Fibroblast of pulmonary artery (primary cell): ENCODE measurements at places on chromosomes 6 and 20.
A peak's percentile ranks its signal among the peaks of the same experiment; 100 is the strongest.

- DNase-seq: no peak
These were observed 14.6 kb upstream of the GPR63 start for GRCh38 chr6:96851858-96852257.

- peak; percentile 33 for DNase-seq
These were observed 19.5 kb upstream of the SIRT5 start for GRCh38 chr6:13554929-13555333.

DNA sequence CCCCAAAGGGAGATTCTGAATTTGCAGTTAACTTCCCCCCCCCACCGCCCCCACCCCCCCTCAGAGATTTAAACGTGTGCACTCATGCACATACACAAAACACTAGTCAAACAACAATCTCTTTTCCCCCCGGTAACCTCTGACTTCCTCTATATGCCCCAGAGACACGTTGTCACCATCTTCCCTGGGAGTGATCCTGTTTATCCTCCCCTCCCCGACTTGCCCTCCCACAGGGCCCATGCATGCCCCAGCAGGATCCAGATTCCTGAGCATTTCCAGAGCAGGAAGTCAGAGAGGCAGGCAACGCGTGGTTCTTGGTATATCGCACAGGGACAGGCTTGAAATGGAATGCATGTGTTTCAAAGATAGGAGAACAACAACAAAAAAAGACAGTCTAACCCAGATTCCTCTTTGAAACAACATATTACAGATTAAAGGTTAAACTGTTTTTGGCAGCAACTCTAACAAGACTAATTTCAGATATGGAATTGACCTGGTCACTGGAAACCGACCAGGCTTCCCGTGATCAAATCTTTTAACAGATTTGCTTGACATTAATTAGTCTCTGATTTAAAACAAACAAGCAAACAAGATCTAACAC lies 1.3 kb downstream of the BLCAP start:
- DNase-seq: peak; percentile 60

DNA sequence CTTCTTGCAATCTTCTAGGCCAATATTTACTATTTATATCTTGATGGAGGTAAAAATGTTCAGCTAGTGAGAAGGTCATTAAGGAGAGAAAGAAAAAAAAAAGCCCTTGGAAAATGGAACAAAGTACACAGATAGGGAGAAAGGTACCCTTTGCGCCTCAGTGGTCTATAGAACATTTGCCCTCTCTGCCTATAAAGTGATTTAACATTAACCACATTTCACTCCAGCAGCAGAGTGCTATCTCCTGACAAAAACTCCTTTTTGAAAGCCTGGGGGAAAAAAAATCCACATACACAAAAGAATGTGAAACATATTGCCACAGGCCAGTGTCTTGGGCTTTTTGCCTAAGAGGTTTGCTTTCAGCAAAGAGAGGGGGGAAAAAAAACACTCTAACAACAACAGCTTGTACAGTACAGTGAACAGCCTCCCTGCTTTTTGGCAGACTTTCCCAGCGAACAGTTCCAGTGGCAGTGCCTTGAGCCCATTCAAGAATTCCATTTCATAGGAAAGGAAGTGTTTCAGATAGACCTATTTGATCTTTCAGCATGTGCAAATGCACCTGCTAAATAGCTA lies 695 bp downstream of the ARHGAP18 start:
- DNase-seq: peak; percentile 83

DNA sequence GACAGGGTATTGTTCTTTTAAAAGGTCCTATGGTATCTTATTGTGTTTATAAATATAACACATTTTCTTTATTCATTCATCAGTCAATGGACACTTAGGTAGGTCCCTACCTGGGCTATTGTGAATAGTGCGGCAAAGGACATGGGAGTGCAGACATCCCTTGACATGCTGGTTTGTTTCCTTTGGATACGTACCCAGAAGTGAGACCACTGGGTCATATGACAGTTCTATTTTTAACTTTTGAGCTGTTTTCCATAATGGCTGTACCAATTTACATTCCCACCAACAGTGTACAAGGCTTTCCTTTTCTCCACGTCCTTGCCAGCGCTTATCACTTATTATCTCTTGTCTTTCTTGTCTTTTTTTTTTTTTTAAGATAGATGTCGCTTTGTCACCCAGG lies 627.5 kb downstream of the PRKN start:
- peak; percentile 33 for DNase-seq

- DNase-seq: no peak
These were observed 92.6 kb upstream of the SGK1 start for GRCh38 chr6:134410541-134410940.

DNA sequence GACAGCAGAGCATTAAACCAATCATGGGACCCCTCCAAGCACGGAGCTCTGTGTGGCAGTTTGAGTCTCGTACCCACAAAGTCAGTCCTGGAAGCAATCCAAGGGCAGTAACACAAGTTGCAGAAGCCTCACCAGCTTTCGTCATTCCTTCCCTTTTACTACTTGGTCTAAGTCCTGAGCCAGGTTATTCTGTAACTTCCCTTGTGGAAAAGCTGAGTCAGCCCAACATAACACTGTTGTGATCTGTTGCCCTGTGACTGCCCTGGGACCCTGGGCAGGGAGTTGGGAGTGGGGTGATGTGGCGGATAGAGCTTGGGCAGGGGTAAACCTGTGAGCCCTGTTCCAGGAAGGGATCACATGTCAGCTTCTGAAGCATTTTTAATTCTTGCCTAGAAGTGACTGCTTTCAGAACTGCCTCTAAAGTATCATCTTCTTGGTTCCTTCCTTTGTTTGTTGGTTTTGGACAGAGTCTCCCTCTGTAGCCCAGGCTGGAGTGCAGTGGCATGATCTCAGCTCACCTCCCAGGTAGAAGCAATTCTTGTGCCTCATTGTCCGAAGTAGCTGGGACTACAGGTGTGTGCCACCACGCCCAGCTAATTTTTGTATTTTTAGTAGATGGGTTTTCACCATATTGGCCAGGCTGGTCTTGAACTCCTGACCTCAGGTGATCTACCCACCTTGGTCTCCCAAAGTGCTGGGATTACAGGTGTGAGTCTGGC lies 183.7 kb upstream of the JAG1 start:
- DNase-seq: peak; percentile 97

- DNase-seq: no peak
These were observed 33.8 kb upstream of the E2F3 start for GRCh38 chr6:20367743-20368485.

- peak; percentile 83 for DNase-seq
These were observed 41.7 kb downstream of the MOCS1 start for GRCh38 chr6:39892490-39893129.

- DNase-seq: no peak
These were observed 40.1 kb upstream of the BCAS1 start for GRCh38 chr20:54110457-54110856.

GRCh38 chr6:68252632-68253031 lies 382.4 kb upstream of the ADGRB3 start:
- DNase-seq: no peak

GRCh38 chr20:61307686-61308476 lies 55.8 kb downstream of the CDH4 start:
- DNase-seq: no peak

GRCh38 chr20:33908336-33908735 lies 85.4 kb upstream of the RALY start:
- DNase-seq: peak; percentile 20

GRCh38 chr6:1912731-1913130 lies 303.0 kb downstream of the FOXC1 start:
- DNase-seq: no peak

- DNase-seq: no peak
These were observed 36.3 kb downstream of the CLIC5 start for GRCh38 chr6:45979311-45979710.

DNA sequence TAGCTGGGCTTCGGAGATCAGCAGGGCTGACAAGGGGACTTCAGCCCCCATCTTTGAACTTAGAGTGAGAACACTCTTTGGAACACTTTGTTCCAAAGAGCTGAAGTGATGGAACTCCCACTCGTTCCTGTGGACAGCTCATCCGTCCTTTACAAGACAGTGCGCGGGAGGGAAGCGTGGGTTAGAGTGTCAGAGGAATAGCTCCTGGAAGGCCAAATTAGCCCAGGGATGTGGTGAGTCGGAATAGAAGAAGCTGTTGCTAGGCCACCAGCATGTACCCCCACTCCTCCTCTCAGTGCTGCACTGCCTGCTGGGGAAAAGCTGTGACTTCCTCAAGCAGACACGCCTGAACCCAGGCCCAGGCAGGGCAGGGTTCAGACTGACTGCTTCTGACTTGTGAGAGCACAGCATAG lies 1.7 kb downstream of the SDCBP2 start:
- peak; percentile 94 for DNase-seq

- DNase-seq: peak; percentile 89
These were observed 12.6 kb downstream of the DYNLT1 start for GRCh38 chr6:158631678-158632537.

DNA sequence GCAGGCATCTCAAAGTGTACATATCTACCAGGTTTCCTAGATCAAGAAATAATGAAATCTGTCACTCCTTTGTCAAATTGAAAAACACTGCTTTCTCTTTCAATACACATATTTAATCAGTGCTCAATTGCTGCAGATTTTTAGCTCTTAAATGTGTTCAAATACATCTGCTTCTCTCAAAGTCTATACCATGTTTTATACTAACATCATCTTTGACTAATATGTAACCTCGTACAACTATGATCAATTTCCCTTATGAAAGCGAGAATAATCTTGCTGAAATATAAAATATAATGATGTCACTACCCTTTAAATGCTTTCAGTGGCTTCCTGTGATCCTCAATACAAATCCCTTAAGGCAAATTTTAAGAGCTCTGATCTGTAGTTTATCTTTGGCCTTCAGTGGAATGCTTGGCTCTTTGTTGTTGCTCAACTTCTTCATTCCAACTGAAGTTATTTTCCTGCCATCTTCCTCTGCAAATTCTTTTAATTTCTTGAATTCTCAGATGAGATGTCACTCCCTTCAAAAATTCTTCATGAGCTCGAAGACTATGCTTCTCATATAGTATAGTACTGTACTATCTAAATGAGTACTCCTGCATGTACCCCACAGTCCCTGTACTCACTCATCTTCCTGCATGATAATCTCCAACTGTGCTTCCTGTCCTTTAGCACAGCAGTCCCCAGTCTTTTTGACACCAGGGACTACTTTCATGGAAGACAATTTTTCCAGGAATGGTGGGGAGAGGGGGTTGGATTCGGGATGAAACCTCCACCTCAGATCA lies 545.1 kb upstream of the GJE1 start:
- DNase-seq: peak; percentile 83

- DNase-seq: no peak
These were observed 31.0 kb downstream of the ELOVL2 start for GRCh38 chr6:11012976-11013720.

GRCh38 chr6:167650730-167651317 lies 175.9 kb upstream of the AFDN start:
- no peak for DNase-seq

- DNase-seq: peak; percentile 73
These were observed 12.7 kb upstream of the EFHC1 start for GRCh38 chr6:52407467-52407866.

DNA sequence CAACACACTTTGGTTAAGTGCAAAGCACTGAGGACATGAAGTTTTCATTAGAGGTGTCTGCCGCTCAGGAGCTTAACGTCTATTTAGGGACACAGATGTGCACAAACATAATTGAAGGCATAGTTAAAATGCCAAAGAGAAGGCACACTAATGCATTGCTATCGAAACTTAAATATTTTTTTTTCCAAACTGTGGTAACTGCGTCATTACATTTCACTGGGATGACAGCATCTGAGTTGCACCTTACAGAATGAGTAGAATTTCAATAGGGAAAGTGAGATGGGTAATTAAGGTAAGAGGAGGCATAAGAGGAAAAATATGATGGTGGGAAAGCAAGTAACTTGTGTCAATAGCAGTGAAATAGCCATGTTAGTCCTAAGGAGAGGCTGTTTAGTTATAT lies 75.1 kb upstream of the ADGRG6 start:
- no peak for DNase-seq

GRCh38 chr6:149438855-149439254 lies 38.8 kb downstream of the SUMO4 start:
- DNase-seq: no peak

DNA sequence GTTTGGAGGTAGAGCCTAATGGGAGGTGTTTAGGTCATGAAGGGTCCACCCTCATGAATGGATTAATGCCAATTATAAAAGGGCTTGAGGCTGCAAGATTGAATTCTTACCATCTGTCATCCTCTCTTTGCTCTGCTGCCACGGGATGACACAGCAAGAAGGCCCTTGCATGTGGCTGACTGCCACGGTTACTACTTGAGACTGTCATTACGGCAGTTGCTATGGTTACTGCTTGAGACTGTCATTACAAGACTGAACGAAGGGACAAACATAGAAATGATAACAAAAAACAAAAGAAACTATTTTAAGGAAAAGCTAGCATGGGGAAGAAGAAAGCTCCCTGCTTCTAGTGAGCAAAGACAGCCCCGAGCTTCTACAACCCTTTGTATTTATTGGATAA lies 715.0 kb downstream of the TFAP2A start:
- DNase-seq: no peak

DNA sequence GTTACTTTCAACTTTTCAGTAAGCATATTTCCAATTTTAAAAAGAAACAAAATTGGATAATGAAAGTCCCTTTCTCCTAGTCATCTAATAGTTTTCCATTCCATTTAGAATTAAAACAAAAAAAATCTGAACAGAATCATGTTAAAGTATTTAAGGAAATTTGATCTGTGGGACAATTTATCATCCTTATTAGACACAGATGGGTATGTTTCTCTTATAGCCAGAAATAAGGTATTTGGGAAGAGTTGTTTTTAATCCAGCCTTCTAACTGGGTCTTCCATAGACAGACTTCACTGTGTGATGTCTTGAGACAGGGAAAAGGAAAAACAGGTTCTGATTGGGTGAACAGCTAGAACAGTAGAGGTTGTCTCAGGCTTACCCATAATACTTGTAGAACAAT lies 39.5 kb upstream of the STXBP5 start:
- no peak for DNase-seq

- no peak for DNase-seq
These were observed 9.4 kb upstream of the FRK start for GRCh38 chr6:116070101-116070500.

DNA sequence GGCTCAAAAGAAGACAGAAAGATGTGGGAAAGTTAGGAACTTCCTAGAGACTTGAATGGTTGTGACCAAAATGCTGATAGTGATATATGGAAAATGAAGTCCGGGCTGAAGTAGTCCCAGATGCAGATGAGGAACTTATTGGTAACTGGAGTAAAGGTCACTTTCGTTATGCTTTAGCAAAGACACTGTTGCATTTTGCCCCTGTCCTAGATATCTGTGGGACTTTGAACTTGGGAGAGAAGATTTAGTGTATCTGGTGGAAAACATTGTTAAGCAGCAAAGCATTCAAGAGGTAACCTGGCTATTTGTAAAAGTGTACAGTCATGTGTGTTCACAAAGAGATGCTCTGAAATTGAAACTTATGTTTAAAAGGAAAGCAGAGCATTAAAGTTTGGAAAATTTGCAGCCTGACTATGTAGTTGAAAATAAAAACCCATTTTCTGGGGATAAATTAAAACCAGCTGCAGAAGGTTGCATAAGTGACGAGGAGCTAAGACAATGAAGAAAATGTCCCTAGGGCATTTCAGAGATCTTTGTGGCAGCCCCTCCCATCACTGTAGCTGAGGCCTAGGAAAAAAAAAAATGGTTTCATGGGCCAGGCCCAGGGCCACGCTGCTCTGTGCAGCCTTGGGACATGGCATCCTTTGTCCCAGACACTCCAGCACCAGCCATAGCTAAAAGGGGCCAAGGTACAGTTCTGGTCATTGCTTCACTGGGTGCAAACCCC lies 1692.2 kb downstream of the HACE1 start:
- DNase-seq: no peak

- peak; percentile 51 for DNase-seq
These were observed 61.1 kb downstream of the CAP2 start for GRCh38 chr6:17454316-17455005.

GRCh38 chr6:142058551-142059290 lies 74.0 kb upstream of the GJE1 start:
- no peak for DNase-seq

GRCh38 chr6:11241793-11242201 lies 9.3 kb upstream of the NEDD9 start:
- peak; percentile 63 for DNase-seq
